ENCODE measurements at places on chromosomes 7 and 10.

- no peak for DNase-seq
Observed at GRCh38 chr7:34048445-34048844, 143.1 kb downstream of the BMPER start.

- no peak for DNase-seq
Observed at GRCh38 chr10:124568339-124568738, 106.7 kb downstream of the LHPP start.

DNA sequence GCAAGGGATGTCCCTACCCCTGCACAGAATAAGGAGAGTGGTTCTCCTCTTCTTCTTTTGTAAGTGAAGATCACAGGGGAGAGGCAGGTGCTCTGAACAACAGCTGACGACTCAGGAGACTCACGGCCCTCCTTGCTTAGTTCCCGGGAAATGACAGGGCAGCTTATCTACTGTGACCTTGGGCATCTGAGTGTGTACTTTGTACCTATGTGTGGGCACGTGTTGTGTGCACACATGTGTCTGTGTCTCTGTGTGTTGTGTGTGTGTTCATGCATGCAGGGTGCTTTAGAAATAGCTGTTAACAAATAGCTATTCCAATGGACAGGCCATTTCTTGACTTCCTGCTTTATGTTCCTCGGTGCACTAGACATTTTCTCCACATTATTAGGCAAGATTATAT, 80.5 kb upstream of the NPS start:
- no peak for DNase-seq

- peak; percentile 46 for DNase-seq
Observed at GRCh38 chr10:6269953-6270867, 67.5 kb downstream of the PFKFB3 start.

GRCh38 chr7:20684581-20684980, 69.1 kb downstream of the ABCB5 start:
- no peak for DNase-seq

DNA sequence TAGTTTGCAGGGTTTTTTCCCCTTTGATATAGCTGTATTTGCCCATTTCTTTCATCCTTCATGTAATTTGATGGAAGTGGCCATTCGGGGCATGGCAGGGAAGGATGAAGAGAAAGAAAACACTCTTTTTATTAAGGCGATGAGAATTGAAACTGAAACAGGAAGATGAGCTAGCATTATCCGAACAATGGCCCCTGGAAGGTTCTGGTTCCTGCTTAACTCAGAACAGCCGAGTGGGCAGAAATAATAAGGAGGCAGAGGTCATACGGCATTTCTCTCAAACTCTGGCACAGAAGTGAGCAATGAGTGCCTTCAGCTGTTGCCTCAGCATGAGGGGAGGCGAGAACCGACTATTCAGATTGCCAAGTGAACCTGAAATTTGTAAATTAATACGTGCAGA, 113.2 kb upstream of the MYO3A start:
- DNase-seq, result no peak

GRCh38 chr7:149196705-149197171, 1.4 kb downstream of the ZNF282 start:
- peak; percentile 29 for DNase-seq

DNA sequence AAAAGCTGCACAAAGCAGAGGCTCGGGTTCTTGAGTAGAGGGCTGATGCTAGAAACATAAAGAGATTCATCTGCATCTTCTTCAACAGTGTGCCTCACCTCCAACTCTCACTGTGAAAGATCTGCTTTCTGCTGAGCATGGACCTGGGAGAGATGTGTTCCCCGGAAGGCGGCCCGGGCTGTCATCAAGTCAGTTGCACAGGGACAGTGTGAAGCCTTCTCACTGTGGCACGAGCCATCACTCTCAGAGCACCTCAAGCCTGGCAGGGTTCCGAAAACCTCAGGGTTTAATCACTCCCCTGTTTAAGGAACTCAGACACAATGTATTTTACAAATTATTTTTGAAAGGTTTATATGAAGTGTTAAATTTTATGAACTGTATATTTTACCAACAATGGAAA, 98.7 kb downstream of the RBM20 start:
- DNase-seq, result no peak

GRCh38 chr7:110001254-110001938, 1089.5 kb upstream of the LRRN3 start:
- DNase-seq, result no peak

DNA sequence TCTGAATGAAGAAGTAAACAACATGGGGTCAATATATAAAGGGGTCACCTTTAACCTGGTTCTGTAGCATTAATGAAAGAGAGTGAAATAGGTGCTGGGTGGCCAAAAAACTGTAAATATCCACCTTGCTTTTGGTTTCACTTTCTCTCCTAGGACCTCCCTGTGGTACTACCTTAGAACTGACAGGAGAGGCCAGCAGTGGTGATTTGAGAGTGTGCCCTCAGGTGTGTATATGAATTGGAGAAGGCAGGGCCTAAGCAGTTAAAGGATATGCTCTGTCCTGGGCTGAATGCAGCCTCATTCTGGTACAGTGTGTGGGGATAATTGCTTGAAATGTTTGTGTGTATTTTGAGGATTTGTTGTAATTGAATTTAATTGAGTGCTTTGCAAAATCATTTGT, 62.0 kb downstream of the BBS9 start:
- DNase-seq, result no peak

DNA sequence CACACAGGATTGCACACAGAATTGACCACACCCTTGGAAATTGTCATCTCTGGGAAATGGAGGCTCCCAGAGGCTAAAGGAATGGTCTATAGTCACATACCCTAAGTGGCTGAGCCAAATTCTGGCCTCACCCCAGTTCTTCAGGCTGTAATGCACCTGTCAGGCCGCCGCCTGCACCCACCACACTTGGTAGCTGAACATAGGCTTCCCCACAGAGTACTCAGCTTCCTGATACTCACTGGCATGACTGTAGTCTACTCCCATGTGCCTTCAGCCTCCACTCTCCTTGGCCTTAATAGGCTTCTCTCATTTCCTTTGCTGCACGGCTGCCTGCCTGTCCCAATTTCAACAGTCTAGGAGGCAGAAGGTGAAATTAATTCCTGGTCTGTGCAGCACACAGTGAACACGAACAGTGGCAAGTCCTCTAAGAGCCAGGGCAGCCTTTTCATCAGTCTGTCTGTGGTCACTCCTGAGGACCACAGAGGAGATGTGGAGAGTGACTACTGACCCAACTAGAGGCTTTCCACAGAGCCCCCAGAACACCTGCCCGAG, 42.5 kb downstream of the NUDCD3 start:
- no peak for DNase-seq

- no peak for DNase-seq
Observed at GRCh38 chr7:127290801-127291361, 38.1 kb upstream of the GRM8 start.

- no peak for DNase-seq
Observed at GRCh38 chr10:24981161-24981710, 28.8 kb upstream of the PRTFDC1 start.

GRCh38 chr7:126657599-126658358, 595.0 kb downstream of the GRM8 start:
- no peak for DNase-seq

- no peak for DNase-seq
Observed at GRCh38 chr7:34057956-34058355, 152.6 kb downstream of the BMPER start.

GRCh38 chr10:50362547-50363125, 111.3 kb upstream of the ASAH2 start:
- no peak for DNase-seq

- peak; percentile 62 for DNase-seq
Observed at GRCh38 chr7:114988755-114989375, 67.0 kb downstream of the MDFIC start.

DNA sequence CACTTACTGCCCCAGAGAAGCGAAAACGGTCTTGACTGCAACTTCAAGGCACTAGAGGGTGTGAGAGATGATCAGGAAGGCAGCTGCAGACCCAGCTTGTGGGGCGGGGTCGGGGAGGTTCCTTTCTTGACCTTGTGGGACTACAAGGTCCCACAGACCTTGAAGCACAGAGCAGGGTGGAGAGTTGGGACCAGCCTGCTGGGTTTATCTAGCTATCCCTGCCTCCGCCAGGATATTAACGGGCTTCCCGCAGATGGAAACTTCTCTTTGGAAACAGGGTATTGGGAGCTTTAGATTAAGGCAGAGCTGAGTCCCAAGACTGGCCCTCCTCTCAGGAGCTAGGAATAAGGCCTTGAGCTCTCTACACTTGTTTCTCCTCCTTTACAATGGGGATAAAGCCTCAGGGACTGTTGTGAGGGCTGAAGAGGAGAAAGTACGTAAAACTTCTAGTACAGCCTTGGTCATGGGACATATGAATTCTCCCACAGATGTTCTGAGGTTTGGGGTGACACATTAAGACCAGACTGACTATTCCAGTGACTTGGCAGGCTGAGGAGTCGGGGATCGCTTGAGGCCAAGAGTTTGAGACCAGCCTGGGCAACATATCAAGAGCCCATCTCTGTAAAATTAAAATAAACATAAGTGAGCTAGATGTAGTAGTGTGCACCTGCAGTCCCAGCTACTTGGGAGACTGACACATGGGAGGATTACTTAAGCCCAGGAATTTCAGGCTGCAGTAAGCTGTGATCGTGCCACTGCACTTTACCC, 153.2 kb downstream of the CDH23 start:
- DNase-seq, result no peak

DNA sequence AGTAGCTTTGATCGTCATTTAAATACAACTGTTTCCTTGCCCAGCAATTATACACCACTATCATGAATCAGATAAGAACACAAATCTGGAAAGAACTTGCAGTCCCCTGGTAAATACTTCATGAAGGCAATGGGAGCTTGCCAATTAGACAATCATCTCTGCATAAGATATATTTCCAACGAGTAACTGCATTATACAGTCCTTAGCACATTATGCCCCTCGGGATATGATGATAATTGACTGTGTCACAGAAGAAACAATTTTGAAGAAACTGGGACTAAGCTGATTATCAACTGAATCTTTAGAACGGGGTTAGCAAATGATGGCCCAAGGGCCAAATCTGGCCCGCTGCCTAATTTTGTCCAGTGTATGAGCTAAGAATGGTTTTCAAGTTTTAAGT, 155.7 kb downstream of the TRIL start:
- DNase-seq, result no peak

GRCh38 chr10:49844775-49845595, 82.9 kb upstream of the OGDHL start:
- no peak for DNase-seq
